ENCODE measurements at places on chromosomes 1 and 21. TPM values are rescaled to one million over a fixed set of nuclear protein-coding genes. Genes with fewer than 3 reads are reported as not detected.

Gene RAB7B
- 35.4 TPM for total RNA-seq

Gene CYYR1
- 3.2 TPM for total RNA-seq

Gene RCAN3
- 13.4 TPM for total RNA-seq

Gene BMP8A
- not detected for total RNA-seq

Gene SELL
- total RNA-seq: not detected

Gene LCE1F
- total RNA-seq: not detected

Gene CACHD1
- 2.2 TPM for total RNA-seq

Gene ITLN1
- total RNA-seq: not detected

Gene OR2L5
- not detected for total RNA-seq

Gene NID1
- total RNA-seq: 6.3 TPM

Gene TSPAN2
- 0.28 TPM for total RNA-seq

Gene SCAF4
- total RNA-seq: 10.6 TPM

Gene OLIG2
- total RNA-seq: not detected

Gene PLPPR5
- not detected for total RNA-seq

Gene ASH1L
- total RNA-seq: 16.6 TPM

Gene C1orf74
- 13.6 TPM for total RNA-seq

Gene GPR3
- total RNA-seq: 0.14 TPM

Gene APCS
- total RNA-seq: not detected

Gene SMIM1
- 0.79 TPM for total RNA-seq

Gene HSD3B2
- not detected for total RNA-seq

Gene CHI3L1
- total RNA-seq: 0.09 TPM

Gene CCDC17
- total RNA-seq: 0.56 TPM

Gene PROX1
- 0.28 TPM for total RNA-seq

Gene IL20
- not detected for total RNA-seq

Gene TRIM67
- total RNA-seq: not detected

Gene C1orf141
- not detected for total RNA-seq

Gene URB2
- total RNA-seq: 10.4 TPM

Gene FAM167B
- not detected for total RNA-seq

Gene NTRK1
- not detected for total RNA-seq

Gene OR14K1
- total RNA-seq: not detected

Gene LRRC39
- total RNA-seq: not detected

Gene SLC44A5
- 0.07 TPM for total RNA-seq

Gene PEX11B
- total RNA-seq: 31.9 TPM

Gene CFAP107
- total RNA-seq: not detected

Gene AMPD1
- not detected for total RNA-seq

Gene NBPF12
- total RNA-seq: 2.3 TPM

Gene SLC44A3
- total RNA-seq: 11.7 TPM

Gene ENAH
- total RNA-seq: 62.5 TPM

Gene CLCA4
- 6.5 TPM for total RNA-seq

Gene KCNJ9
- total RNA-seq: not detected

Gene ASTN1
- total RNA-seq: not detected

Gene SFN
- total RNA-seq: 1,524 TPM

Gene KIF21B
- total RNA-seq: 0.56 TPM

Gene NFASC
- total RNA-seq: 4.0 TPM

Gene CALML6
- total RNA-seq: 0.14 TPM

Gene VSIG8
- 0.05 TPM for total RNA-seq

Gene OR2T35
- not detected for total RNA-seq

Gene B3GALT2
- total RNA-seq: not detected

Gene ZNF593OS
- total RNA-seq: not detected

All from airway epithelial cell (primary cell).